ENCODE measurements at places on chromosomes 4 and X.

DNA sequence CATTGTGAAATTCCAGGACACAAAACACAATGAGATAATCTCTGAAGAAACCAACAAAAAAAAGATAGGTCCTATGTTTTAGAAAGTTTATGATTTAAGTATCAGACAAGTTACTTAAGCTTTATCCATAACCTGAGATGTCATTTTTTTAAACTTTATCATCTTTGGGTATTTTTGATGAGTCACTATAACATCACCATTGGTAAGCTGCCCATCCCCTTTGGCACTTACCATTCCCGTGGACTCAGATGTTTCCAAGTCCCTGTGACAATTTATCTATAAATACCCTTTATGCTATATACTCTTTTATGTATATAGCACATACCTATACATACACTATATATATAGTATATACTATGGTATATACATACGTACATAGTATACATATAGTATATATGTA lies 198.9 kb upstream of the GEMIN8 start:
- no peak for DNase-seq

DNA sequence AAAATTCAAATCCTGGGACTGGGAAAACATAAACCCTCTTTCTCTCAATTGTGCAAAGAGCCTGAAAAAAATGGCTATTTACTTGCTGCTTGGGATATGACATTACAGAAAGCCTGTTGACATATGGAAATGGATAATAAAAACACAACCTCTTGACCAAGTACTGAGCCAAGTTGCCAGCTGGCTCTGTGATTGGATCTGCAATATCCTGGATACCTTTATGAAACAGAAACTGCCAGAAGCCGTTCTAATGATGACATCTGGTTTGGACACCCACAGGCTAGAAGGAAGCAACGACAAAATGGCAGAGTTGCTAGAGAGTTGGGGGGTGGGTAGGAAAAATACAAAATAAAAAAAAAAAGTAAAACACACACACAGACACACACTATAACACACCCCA lies 481.4 kb downstream of the FAT4 start:
- DNase-seq = no peak

DNA sequence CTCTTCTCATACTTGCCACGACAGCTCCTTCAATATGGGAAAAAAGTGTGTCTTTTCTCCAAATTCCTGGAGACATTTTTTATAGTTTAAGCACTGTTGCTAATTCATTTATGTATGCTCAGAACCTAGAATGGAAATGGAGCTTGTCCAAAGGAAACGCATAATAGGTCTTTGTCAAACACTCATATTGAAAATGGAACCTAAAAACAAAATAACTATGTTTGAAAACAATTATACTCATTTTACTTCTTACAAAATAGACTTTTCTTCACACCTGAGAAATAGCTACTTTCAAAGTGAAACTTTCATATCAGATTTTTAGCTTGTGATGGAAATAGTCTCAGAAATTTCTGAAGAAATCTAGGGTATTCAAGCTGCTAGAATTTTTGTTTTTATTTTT lies 529.7 kb upstream of the BOD1L1 start:
- DNase-seq = no peak

GRCh38 chr4:113541933-113542332 lies 219.6 kb downstream of the CAMK2D start:
- DNase-seq = no peak

GRCh38 chrX:48698306-48698705 lies 1.8 kb downstream of the SUV39H1 start:
- no peak for DNase-seq

DNA sequence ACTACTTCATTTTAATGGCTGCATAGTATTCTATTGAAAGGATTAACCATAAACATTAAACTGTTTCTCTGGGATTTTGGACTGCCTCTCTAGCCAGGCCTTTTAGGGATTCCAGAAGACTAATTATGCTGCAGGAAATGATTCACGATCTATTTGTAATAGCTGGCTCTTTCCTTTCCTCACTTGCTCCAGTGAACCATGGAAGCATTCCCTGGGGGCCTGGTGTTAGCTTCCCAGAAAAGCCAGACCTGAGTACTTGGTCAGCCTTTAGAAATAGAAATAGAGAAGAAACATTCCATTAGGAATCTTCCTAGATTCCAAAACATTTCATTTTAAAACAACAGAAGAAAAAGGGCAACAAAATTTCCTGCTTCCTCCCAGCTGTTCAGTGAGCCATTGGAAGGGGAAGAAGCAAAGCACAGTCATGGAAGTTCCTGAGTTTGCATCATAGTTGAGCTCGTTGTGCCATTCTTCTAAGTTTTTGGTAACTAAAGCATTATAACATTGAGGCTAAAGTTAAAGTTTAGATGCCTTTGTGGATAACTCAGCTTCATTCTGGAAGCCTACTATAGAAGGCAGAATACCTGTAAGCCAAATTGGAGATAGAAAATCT lies 83.5 kb downstream of the NPNT start:
- no peak for DNase-seq

- DNase-seq = no peak
Observed at GRCh38 chr4:120855307-120856001, 67.1 kb downstream of the PRDM5 start.

DNA sequence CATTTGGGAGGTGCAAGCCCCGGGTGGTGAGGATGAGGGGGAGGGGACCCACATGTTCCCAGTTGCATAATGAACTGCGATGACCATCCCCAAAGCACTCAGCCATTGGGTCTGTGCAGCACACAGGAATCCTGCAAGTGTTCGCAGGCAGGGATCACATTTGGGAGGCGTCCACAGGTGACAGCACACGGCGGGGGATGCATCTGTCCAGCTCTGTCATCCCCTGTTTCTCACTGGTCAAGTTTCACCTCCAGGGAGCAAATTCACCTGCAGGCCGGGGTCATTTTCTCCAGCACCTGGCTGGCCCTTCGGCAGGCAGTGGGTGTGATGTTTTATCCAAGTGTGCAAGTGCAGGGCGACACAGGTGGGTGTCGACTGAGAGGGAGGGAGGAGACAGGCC lies 33.3 kb upstream of the SORCS2 start:
- DNase-seq = no peak

DNA sequence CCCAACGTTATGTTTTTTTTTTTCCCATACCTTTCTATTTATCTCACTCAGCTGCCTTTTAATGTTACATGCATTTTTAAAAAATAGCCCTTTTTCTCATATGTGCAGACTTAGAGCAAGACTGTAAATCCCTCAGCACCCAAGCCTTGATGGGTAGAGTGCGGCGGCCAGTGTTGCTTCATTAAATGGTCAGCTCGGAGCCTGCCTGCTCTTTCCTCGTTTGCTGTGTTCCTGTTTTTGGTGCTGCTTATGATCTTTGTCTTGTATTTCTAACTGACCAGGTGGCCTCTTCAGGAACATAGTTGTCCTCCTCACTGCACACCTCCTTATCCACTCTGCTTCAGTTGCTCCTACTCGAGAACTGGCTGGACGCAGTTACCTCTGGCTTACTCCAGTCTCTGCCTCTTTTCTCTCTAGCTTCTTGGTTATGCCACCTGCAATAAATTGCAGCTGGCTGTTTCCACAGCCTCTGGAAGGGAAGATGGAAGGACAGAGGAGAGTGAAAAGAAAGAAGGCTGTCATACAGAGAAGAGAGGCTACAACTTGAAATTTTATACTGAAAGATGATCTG lies 10.7 kb downstream of the RBPJ start:
- no peak for DNase-seq

- DNase-seq = no peak
Observed at GRCh38 chr4:166823126-166823525, 411.2 kb downstream of the SPOCK3 start.

GRCh38 chr4:37762294-37762990 lies 64.0 kb upstream of the PGM2 start:
- peak; percentile 21 for DNase-seq

DNA sequence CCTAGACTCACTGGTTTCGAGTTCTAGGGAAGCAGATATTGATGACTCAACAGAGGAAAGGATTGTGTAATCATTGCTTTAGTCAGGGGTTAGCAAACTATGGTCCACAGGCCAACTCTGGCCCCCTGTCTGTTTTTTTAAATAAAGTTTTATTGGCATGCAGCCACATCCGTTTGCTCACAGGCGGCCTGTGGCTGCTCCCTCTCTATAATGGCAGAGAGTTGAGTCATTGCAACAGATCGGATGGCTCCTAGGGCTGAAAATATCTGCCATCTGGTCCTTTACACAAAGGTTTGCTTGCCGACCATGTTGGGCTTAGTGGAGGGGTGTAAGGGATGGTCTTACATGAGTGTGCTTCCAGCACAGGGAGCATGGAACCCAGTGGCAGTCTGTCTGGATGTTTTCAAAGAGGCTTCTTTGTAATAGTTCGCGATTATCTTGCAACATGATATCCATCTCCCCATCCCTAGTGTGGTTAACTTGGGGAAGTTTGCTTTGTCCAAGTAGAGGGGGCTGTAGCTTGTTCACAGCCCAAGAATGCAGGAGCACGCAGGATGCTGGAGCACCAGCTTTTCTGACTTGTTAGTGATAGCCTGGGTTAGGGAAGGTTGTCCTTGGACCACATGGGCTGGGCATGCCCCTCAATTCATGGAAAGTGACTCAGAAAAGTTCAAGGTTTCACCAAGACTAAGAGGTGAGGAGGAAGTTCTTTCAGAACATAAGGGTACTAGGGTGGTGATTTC lies 59.3 kb upstream of the CLDN34 start:
- DNase-seq = no peak

DNA sequence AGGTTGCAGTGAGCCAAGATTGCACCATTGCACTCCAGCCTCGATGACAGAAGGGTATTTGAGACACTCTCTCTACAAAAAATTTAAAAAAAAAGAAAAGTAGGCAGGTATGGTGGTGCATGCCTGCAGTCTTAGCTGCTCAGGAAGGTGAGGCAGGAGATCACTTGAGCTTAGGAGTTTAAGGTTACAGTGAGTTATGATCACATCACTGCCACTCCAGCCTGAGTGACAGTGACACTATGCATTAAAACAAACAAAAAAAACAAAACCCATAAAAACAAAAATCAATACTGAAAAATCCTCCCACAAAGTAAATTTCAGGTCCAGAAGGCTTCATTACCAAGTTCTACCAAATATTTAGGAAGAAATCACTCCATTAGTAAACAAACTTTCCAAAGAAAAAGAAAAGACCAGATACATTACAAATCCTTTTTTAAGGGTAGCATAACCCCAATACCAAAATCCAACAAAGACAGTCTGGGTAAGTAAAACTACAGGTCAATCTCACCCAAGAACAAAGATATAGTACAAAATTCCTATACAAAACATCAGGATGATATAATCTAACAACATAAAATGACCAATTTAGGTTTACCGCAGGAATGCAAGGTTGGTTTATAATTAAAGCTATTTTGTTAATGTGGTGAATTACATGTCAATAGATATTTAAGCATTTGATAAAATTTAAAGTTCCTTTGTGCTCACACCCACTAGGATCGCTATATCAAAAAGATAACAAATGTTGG lies 11.7 kb downstream of the NELFA start:
- no peak for DNase-seq

DNA sequence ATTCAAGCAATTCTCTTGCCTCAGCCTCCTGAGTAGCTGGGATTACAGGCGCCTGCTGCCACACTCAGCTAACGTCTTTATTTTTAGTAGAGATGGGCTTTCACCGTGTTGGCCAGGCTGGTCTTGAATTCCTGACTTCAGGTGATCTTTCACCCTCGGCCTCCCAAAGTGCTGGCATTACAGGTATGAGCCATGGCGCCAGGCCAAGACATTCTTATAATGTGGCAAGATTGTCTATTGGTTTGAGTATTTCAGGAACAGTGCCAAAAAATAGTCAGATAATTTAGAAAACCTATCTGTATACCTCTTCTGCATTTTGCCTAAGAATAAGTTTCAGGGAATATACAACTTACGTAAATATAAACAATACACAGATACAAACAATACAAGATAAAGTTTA lies 136.8 kb downstream of the TMA16 start:
- DNase-seq = no peak

DNA sequence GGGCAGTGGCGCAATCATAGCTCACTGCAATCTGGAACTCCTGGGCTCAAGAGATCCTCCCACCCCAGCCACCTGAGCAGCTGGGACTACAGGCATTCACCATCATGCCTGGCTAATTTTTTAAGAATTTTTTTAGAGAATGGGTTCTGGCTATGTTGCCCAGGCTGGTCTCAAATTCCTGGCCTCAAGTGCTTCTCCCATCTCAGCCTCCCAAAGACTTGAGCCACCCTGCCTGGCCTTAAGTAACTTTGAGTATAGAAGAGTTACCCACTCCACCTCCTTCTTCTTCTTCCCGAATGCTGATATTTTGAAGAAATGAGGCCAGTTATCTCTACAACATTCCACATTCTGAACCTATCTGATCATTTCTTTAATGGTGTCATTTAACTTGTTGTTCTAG lies 72.4 kb upstream of the WWC2 start:
- no peak for DNase-seq

- no peak for DNase-seq
Observed at GRCh38 chrX:115912372-115912897, 258.1 kb upstream of the AGTR2 start.

DNA sequence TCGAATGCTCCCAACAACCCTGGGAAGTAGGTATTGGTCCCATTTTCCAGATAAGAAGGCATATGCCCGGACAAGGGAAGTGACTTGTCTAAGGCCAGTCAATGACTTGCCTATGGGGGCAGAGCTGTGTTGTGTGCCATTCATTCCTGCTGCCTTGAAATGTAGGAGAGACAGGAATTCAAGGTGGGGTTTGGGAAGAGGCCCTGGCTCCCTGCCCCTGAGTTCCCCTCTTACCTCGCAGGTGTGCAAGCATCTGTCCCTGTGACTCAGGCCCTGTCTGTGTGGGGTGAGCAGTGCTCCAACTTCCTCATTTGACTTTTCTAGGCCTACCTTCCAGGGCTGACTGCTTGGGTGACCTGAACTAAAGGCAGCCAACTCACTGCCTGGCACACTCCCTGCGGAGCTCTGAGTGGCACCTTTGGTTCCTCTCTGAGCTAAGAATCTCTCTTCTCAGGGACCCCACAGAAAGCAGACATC lies 5.1 kb downstream of the EFNB1 start:
- DNase-seq = no peak

- peak; percentile 4 for DNase-seq
Observed at GRCh38 chr4:73661646-73662119, 41.4 kb upstream of the RASSF6 start.

DNA sequence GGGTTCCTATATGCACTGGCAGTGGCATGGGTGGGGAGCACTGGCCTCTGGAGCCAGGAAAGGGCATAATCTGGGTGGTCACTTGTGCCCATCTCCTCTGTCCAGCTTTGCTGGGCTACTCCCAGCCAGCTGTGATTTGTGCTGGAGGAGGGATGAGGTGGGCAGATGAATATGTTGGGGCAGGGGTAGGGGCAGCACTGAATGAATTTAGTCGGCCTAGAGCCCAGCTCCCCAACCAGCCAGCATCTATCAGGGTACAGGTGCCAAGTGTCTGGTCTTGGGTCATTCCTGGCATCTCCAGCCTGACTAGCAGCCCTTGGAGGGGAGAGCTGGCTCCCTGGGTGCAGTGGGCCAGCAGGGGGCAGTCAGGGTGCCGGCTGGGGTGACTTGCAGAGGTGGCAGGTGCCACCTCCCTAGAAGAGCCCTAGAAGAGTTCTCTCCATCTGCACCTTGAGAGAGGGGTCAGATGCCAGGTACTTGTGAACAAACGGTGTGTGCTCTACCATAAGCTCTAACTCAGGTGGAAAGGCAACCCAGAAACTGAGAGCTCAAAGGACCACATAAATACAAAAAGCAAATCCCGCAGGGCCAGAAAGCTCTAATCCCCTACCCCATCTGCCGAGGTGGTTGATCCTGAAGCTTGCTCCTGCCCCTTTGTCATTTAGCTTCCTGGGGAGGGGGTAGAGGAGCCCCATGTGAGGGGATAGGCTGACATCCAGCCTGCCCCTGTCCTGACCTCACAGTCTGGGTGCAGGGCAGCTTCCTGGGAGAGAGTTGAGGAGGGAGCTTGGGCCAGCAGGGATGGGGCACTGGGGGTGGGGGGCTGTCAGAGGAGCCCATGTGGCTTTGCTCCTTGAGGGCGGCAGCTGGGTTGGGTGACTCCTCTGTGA lies 2.2 kb downstream of the SORCS2 start:
- DNase-seq = peak; percentile 58
